CD4-positive, alpha-beta T cell treated with Interleukin-10 for 1 hour (primary cell): ENCODE measurements at places on chromosomes 1 and 21.
A peak's percentile ranks its signal among the peaks of the same experiment; 100 is the strongest.

GRCh38 chr1:56578138-56578962 lies 1.0 kb downstream of the PLPP3 start:
- no peak for DNase-seq

GRCh38 chr1:61588736-61589672 lies 135.9 kb downstream of the TM2D1 start:
- DNase-seq: peak; percentile 48

GRCh38 chr1:71796006-71796405 lies 486.3 kb downstream of the NEGR1 start:
- DNase-seq: no peak

DNA sequence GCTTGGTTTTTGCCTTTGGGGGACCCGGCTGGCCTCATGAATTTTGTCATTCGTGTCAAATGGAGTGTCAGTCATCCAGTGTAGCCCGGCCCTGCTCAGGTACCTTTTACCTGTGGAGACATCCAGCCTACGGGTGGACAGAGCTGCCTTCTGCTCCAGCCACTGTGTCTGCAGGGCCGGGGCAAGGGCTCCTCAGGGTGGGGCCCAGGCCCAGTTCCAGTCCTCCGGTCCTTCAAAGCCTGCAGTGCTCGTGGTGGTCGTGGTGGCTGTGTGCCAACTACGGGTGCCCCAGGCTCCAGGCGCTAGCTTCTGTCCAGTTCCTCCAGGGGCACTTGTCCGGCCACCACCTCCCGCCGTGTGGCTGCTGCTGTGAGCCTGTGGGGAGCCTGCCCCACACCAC lies 54.8 kb downstream of the TRIM11 start:
- DNase-seq: no peak

GRCh38 chr1:7287013-7287412 lies 484.1 kb upstream of the VAMP3 start:
- no peak for DNase-seq

GRCh38 chr1:11059155-11059967 lies 457 bp downstream of the SRM start:
- no peak for DNase-seq

DNA sequence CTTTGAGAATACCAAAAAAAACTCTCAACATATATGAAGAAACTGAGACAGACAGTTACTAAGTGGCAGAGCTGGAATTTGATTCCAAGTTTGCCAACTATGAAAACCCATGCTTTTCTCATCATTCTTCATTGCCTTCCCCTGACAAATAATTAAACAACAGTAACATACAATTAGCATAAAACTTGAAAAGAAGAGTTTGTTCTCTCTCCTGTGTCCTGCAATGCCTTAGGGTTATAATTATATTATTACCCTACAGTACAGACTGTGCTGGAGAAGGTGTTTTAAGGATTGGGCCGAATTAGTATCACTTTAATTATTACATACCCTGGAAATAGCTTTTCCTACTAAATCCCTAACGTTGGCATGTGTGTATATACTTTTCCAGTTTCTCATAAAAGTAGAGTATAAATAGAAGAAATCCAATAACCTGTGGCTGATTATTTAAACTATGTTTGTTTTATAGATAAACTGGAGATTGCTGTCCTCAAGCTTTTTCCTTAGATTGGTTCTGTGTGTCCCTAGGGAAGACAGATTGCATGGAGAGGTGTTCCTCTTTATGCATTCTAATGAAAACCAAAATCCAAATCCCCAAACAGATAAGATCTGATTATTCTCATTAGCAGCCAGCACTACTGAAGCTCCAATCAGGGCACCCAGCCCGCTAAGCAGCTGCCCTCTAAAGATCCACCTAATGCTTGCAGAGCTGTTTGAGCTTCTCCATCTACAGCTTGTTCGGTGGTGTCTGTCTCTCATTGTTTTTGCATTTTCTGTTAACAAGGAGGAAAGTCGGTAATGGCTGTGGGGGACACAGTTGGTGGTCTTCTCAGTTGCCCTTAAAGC lies 156.3 kb downstream of the TM2D1 start:
- DNase-seq: no peak

GRCh38 chr1:233982827-233983518 lies 78.5 kb downstream of the SLC35F3 start:
- DNase-seq: no peak

GRCh38 chr1:34845131-34845901 lies 14.2 kb downstream of the SMIM12 start:
- DNase-seq: no peak

- DNase-seq: no peak
Observed at GRCh38 chr1:224846119-224846907, 83.2 kb upstream of the DNAH14 start.

- DNase-seq: no peak
Observed at GRCh38 chr1:245915406-245915805, 591.7 kb downstream of the SMYD3 start.

DNA sequence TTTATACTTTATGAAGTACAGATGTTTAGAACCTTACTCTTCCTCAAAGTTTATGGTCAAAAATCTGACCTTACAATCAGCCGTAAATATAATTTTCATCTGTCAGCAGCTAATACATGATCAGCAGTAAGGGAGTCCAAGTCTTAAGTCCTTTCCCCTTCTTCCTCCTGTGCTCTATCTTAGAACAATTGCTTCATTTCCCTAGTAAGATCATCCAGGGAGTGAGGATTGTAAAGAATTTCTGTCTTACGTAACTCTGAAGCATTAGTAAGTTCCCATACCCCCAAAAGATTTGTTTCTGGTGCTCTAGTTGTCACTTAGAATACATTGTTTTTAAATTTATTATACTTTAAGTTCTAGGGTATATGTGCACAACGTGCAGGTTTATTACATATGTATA lies 2.1 kb downstream of the SETDB1 start:
- no peak for DNase-seq

DNA sequence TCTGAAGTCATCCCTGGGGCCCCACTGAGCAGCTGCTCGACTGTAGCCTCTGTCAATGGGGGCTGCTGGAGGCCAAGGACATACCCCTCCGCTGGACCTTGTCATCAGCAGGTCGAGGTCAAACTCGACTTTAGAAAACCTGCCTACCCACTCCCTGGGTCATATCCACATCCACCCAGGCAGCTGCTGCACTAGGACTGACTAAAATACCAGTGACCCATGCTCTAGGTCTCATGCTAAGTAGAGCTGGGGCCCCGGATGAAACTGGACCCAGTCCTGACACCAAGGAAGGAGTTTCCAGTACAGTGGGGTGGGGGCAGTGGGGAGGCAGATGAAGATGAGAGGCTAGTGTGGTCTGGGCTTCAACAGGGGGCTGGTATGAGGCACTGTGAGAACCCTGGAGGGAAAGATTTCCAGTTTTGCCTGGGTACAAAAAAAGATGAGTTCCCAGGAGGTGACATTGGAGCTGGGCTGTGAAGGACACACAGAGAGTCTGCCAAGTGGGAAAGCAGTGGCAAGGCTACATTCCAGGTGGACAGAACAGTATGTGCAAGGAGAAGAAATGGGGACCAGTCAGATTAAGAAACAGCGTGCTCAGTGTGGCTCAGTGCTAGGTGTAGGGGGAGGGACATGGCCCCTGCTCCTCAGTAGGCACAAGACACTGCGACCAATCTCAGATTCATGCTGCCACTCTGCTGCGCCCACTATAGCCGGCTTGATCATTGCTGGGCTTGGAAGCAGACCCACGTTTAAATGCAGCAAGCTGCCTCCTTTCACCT lies 12.4 kb downstream of the SLC2A1 start:
- no peak for DNase-seq

- no peak for DNase-seq
Observed at GRCh38 chr21:42161956-42162681, 56.8 kb upstream of the ABCG1 start.

DNA sequence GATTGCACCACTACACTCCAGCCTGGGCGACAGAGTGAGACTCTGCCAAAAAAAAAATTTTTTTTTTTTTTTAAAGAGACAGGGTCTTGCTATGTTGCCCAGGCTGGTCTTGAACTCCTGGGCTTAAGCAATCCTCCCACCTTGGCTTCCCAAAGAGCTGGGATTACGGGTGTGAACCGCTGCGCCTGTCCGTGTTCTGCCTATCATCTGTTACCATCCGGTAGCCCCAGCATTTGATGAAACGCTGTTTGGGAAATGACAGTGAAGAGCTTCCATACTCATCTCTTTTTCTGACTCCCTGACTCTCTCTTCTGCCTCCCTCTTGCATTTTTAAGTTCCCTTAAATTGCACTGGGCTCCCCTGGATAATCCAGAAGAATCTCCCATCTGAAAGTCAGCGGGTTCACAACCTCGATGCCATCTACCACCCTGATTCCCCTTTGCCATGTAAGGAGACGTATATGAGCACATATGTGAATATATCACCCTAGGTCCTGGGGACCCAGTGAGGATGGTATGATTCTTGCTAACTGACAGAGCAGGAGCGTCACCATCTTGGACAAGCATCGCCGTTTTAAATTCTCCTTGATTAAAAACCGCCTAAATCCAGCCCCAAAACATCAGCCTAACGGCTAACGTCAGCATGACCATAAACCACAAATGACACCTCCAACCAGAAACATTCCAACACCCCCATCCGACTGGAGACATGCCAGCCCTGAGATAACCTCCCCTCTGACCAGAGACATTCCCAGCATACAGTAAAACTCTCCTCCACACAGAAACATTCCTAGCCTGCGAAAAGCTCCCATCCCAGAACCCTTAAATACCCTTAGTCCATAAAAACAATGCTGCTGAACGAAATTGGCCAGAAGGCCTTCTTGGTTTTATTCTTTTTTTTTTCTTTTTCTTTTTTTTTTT lies 12.4 kb downstream of the TNFRSF8 start:
- no peak for DNase-seq

- DNase-seq: no peak
Observed at GRCh38 chr1:99544328-99544727, 101.6 kb upstream of the PALMD start.

DNA sequence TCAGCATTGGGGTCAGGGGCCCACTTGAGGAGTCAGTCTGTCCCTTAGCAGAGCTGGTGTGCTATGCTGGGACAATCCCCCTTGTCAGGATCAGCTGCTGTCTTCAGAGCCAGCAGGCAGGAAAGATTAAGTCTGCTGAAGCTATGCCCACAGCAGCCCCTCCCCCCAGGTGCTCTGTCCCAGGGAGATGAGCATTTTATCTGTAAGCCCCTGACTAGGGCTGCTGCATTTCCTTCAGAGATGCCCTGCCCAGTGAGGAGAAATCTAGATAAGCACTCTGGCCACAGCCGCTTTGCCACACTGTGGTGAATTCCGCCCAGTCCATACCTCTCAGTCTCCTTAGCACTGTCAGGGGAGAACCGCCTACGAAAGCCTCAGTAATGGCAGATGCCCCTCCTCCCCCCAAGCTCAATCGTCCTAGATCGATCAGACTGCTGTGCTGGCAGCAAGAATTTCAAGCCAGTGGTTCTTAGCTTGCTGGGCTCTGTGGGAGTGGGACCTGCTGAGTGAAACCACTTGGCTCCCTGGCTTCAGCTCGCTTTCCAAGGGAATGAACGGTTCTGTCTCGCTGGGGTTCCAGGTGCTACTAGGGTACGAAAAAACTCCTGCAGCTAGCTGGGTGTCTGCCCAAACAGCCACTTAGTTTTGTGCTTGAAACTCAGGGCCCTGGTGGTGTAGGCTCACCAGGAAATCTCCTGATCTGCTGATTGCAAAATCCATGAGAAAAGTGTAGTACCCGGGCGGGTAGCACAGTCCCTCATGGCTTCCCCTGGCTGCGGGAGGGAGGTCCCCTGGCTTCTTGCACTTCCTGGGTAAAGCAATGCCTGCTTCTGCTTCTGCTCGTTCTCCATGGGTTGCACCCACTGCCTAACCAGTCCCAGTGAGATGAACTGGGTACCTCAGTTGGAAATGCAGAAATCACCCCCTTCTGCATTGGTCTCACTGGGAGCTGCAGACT lies 25.1 kb upstream of the TP53BP2 start:
- DNase-seq: no peak

GRCh38 chr1:24901791-24902470 lies 28.1 kb downstream of the RUNX3 start:
- no peak for DNase-seq

DNA sequence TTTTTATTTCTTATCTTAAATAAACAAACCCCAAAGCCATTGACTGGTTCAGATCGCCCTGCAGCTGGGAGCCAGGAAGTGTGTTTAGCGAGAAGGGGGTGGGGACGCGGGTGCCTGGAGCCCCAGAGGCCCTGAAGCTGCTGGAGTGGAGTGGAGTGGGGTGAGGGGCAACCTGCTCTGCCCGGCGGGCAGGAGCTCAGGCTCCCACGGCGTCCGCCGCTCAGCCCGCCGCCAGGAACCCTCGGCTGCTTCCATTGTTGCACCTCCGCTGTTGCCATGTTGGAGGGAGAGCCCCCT lies 673 bp downstream of the PIK3C2B start:
- peak; percentile 64 for DNase-seq

DNA sequence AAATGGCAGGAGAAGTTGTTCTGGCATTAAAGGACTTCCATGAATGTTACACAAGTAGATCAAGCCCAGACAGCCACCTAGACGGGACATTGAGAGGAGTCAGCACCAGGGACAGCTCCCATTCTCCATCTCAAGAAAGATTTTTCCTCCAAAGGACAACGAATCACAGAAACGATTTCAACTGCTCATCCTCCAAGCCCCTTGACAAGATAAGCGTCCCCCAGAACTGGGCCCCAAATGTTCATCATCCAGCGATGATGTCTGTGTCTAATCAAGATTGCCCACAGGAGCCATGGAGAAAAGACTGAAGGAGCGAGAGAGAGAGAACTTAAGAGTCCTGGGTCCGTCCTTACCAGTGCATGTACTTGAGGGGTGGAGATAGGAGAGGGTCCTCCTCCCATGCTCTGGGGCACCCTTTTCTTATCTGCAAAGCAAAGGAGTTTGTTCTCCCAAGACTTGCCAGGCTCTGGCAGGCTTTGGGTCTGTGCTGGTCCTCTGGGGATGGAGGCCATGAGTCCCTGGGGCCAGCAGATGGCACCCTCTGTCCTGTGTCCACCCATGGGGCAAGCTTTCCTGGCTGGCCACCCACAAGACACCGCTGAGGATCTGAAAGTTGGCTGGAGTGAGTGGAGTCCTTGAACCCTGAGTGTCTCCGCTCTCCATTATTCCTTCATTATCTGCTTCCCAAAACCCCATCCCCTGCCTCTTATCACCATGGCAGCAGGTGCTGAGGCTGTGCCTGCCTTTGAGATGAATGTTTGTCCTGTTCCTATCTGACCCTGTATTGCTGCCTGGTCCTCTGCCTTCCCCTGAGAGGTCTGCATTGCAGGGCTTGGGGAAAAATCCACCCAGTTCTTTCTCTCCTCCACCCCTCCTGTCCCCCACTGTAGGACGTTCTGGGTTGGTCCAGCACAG lies 164.6 kb downstream of the ACTL8 start:
- no peak for DNase-seq
